ENCODE measurements at places on chromosomes 13 and 19. TPM values are rescaled to one million over a fixed set of nuclear protein-coding genes. Genes with fewer than 3 reads are reported as not detected.

- no peak for DNase-seq
Observed at GRCh38 chr13:87999240-87999700, 328.1 kb downstream of the SLITRK5 start.

GRCh38 chr13:25249001-25249543 is 38.2 kb downstream of the MTMR6 start:
- no peak for DNase-seq

DNA sequence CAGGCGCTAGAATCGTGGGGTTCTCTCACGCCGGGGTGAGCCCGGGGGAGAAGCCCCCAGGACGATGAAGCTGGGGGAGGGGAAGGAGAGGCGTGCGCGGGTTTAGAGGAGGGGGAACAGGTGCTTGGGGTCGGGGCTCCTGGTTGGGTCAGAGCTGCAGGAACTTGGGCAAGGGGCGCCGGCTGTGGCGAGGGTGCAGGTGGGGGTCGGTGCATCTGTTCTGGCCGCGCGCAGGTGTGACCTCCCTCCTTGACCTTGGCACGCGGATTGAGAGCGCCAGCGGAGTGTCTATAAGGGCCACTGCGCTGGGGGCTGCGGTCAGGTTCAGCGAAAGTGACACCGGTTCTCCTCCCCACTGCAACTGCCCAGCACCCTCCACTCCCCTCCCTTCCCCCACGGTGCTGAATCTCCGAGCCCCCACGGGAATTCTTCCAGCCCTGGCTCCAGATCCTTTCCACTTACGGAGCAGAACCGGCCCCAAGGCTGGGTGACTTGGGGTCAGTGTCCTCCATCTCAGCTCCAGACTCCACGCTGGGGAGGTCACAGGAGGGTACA is 618 bp downstream of the TMEM38A start:
- peak; percentile 80 for DNase-seq

DNA sequence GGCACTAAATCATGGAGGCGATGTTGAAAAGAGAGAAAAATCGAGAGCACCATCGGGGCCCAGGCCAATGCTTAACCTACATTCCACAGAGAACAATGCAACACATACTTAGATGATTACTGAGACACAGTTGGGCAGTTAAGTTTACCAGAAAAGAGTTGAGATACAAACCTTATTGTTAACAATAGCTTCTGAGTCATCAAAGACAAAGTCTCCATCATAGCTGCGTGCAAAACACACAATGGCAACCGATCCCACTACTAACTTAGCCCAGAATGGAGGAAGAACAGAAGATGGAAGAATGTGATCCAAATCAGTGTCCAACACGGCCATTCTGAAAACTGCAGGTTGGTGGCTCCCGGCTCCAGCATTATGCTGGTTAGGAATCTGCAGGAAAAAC is 6.2 kb downstream of the TMTC4 start:
- no peak for DNase-seq

GRCh38 chr13:26995159-26995558 is 176.5 kb downstream of the USP12 start:
- no peak for DNase-seq

DNA sequence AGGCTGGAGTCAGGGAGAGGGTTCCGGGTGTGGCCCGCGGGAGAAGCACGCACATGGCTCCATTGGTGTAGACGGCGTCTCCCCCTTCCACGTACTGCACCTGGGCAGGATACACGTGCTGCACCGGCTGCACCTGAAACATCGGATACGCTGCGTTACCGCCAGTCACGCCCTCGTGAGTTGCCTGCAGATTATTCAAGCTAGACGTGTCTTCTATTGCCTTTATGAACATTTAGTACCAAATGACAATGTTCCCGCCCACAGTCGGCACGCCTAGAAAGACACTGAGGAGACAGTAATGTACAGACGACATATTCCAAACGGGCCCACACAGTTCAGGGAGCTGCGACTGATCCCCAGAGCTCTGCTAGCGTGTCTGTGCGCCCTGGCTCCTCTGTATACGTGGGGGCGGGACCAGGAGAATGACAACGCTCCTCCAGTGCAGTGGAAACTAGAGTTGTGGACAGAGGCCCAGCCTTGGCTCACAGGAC is 64.1 kb upstream of the RANBP3 start:
- DNase-seq = peak; percentile 45

DNA sequence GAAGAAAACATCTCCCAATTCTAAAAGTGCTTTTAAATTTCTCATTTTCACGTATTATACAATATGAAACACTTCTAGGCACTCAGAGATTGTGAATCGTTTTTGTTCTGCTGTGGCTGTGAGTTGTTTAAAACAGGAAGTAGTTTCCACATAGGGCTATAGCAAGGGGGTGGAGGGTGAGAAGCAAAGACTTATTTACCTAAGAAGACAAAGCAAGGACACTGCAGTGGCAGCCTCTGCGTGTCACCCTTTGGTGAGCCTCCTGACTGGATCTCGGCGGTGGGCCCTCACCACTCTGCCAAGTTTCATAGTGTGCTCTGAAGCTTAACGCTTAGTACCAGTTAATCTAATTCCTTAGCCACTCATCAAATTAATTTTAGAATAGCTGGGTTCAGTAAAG is 56.8 kb downstream of the TNFSF13B start:
- no peak for DNase-seq

DNA sequence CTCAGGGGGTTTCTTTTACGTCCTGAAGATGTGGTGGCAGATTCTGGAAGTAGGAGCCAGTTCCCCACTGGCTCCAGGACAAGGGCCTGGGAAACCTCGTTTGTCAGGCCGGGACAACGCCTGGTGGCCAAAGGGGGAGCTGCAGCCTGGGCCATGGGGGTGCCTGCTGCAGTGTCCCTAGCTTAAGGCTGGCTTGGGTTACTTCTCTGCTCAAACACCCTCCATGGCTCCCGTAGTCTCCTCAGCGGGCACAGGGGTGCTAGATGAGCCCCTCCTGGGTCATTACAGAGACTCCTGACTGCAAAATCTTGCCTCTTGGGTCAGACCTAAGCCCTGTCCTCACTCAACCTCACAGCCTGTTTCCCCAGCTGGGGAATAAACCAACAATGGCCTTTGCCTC is 14.7 kb downstream of the CILP2 start:
- DNase-seq = peak; percentile 78

- no peak for DNase-seq
Observed at GRCh38 chr13:98648141-98648540, 71.2 kb upstream of the STK24 start.

DNA sequence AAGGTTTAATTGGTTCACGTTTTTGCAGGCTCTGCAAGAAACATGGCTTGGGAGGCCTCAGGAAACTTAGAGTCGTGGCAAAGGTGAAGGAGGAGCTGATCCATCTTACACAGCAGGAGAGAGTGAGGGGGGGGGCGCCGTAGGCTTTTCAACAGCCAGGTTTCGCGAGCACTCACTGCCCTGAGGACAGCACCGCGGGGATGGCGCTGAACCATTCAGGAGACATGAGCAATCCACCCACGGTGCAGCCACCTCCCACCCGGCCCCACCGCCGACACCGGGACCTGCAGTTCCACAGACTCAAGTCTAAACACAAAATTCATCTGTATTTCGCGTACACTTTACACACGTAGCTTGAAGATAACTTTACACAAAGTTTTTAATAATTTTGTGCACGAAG is 73.6 kb downstream of the KDM4B start:
- DNase-seq = no peak

GRCh38 chr19:50705422-50706019 is 14.1 kb downstream of the SHANK1 start:
- no peak for DNase-seq

The CILP2 gene
- 0.67 TPM for total RNA-seq

The PODNL1 gene
- total RNA-seq = 8.7 TPM

The ZNF98 gene
- 3.8 TPM for total RNA-seq

The BSPH1 gene
- not detected for total RNA-seq

The DPF1 gene
- 0.65 TPM for total RNA-seq
